ENCODE measurements at places on chromosomes 13 and 19. TPM values are rescaled to one million over a fixed set of nuclear protein-coding genes. Genes with fewer than 3 reads are reported as not detected.

- no peak for DNase-seq
Observed at GRCh38 chr13:21012841-21013681, 48.3 kb downstream of the LATS2 start.

DNA sequence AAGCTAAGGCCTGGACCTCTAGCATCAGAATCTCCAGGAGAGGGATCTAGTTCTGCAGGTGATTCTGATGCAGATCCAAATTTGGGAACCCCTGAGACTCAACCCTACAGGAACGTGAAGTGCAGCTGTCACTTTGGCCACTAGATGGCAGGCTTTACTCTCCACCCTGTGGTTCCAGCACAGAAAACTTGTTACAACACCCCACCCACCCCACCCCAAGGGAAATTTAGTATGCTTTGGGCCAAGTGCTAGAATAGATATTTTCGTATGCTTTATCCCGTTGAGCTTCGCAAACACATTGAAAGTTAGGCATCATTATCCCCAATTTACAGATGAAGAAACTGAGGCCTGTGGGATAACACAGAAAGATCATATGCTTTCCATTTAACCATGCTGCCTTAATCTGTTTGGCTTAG, 232.0 kb downstream of the B3GLCT start:
- peak; percentile 45 for DNase-seq

CYP2A6 gene
- not detected for total RNA-seq

CDX2 gene
- not detected for total RNA-seq

Data from Calu3 (cell line).